ENCODE measurements at places on chromosomes 2 and 18.

GRCh38 chr2:147177071-147177857, 667.6 kb upstream of the ACVR2A start:
- DNase-seq = no peak

DNA sequence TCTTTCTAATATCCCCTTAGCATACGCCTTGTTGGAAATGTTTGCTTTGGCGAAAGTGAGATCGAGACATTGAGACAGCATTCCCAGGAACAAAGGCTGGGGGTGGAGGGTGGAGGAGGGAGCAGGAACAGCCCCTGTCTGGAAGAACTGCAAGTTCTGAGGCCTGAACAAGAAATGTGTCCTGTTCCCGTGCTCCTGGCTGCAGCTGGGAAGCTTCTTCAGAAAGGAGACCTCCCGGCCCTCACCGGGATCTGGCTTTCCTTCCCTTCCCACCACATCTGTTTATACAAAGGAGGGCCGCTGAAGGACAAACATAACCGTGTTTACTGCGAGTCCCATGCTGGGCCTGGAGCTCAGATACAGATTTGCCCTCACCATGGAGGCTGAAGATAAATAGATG, 35.9 kb downstream of the AFF3 start:
- peak; percentile 37 for DNase-seq

- no peak for DNase-seq
These were observed 29.4 kb downstream of the AOX1 start for GRCh38 chr2:200615247-200615646.

DNA sequence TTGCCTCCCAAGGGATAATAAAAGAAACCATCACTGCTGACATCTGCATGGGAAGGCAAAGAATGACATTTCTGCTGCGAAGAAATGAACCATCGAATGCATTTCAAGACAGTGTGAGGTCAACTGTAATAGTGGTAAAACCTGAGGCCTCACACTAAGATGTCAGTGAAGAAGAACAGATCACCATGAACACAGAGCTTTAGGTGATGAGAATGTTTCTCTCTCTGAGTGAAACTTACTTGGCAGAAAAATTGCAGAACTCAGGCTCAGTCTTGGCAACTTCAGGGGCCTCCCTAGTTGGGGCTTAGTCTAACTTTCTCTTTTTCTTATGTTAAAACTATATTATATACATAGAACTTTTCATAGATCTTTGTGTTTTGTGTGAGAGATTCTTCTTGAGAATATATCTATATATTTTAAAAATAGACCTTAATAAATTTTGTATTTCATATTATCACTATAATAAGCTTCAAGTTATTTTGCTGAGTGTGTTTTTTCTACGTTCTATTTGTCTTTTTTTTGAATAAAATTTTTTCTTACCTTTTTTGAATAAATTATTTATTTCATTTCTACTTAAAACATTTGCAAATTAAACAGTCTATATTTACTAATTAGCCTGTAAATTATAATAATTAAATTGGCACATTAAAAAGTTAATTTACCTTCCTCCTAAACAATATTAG, 427.5 kb upstream of the TRIB2 start:
- no peak for DNase-seq

- no peak for DNase-seq
These were observed 2126.9 kb upstream of the CELF4 start for GRCh38 chr18:39692367-39693015.

- DNase-seq = no peak
These were observed 1622.1 kb downstream of the LRP1B start for GRCh38 chr2:140508756-140509155.

DNA sequence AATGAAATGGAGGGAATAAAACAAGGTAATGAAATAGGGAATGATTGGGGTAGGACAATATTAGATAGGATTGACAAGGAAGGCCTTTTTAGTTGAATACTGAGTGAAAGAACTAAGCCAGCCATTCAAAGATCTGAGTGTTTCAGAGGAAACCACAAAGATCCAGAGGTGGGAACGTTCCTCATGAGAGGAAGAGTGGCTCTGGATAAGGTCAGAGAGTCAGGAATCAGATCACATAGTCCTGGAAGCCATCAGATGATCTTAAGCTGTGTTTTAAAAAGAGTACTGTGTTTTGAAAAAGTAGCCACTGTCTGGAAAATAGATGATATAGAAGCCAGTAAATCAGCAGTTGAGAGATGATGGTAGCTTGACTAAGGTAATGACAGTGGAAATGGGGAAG, 11.8 kb downstream of the TTLL4 start:
- no peak for DNase-seq

DNA sequence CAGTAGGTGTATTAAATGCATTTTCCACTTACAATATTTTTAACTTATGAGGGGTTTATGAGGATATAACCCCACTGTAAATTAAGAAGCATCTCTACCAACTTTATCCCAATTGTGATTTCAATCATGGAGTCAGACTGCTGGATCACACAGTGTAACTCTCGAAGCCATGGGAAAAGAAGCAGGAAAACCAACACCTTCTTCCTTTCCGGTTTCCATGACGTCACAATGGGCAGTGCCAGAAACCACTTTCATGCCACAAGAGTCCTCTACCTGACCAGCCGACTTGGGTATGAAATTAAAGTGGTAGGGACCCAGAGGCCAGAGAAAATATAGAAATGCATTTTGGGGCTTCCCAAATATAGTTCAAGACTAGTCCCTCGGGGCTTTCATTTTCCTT, 4.2 kb downstream of the RNF152 start:
- DNase-seq = no peak

Measured in H9 (cell line).